C1 segment of cervical spinal cord (tissue), 14 donors: ENCODE measurements at places on chromosomes 1 and 21.

DNA sequence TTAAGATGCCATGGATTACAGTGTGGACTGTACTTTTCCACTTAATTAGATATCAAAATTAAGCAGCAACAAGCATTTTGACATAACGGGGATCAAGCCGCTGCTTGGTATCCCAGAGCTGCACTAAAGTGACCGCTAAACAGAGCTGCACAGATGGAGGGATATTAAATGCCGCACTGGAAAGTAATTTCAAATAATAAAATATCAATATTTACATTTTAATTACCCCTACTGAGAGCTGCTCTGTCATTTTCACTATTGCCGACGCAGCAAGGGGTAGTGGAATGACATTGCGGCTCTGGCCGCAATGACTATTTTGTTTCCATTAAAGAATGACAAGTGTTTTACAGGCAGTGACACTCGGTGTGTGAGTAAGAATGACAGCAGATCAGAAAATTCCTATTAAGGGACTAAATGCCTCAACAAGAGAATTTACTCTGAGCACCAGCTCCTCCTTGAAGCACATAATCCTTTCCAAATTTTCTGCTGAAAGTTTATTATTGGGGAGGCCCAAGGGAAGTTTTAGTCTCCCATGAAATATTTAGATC is 109.1 kb upstream of the USH2A start:
- no peak for DNase-seq

- DNase-seq, result no peak
Measured at GRCh38 chr1:170175041-170175440, 29.3 kb downstream of the NTMT2 start.

GRCh38 chr1:201072149-201072548 is 40.1 kb downstream of the CACNA1S start:
- no peak for DNase-seq

DNA sequence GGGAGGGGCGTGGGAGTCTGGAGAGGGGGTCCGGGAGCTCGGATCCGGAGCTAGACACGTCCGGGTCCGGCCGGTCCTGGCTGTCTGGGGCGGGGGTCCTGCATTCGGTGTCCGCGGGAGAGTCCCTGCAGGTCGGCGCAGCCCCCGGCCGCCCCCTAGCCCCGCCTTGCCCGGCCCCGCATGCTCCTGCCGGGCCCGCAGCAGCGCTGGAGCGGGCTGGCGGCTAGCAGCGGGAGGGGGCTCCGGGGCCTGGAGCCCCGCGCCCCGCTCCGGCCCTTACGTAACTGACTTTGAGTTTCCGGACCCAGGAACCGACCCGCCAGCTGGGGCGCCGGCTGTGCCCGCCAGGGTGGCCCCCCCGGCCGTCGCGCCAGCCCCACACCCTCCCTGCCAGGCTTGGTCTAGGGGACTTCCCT is 26.9 kb upstream of the EPB41 start:
- DNase-seq, result no peak

GRCh38 chr21:41931041-41931451 is 22.8 kb downstream of the C2CD2 start:
- DNase-seq, result no peak

- no peak for DNase-seq
Measured at GRCh38 chr1:44270686-44271628, 57.7 kb downstream of the DMAP1 start.

DNA sequence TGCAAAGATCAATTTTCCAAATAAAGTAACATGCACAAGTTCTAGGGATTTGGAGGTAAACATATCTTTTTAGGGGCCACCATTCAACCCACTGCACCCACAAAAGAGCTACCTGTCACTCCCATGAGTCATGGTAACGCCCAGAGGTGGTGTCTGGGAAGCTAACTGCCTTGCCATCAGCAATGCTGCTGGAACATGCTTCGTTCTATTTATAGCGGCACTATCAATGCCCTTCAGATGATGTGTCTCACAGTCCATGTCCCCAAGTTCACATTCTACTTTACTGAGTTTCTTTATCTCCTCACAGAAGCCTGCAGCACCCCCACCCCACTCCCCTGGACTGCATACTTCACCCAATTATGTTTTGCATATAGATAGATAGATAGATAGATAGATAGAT is 95.4 kb downstream of the LPAR3 start:
- no peak for DNase-seq

GRCh38 chr1:198620951-198621824 is 17.7 kb upstream of the PTPRC start:
- no peak for DNase-seq

- DNase-seq, result no peak
Measured at GRCh38 chr1:19635646-19636045, 8.5 kb upstream of the NBL1 start.

GRCh38 chr1:111992476-111992875 is 3.0 kb upstream of the KCND3 start:
- no peak for DNase-seq

- DNase-seq, result no peak
Measured at GRCh38 chr1:38615680-38616079, 243.9 kb downstream of the RRAGC start.

GRCh38 chr1:162222730-162223129 is 153.2 kb downstream of the NOS1AP start:
- DNase-seq, result no peak

DNA sequence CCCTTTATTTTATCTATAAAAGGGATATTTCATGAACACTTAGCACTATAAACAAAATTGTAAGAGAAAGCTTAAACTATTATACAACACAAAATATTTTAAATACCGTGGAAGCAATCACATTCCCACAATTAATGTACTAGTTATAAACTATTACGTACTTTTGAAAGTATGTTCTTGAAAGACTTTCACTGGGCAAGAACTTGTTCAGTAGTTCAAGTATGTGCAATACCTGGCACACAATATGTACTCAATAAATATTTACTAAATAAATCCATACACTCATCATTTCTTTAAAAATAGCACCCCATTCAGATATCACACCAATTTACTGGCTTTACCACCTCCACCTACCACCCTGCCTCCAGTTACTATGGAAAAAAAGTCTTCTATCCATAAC is 12.6 kb upstream of the FMO2 start:
- no peak for DNase-seq
